ENCODE measurements at places on chromosomes 11 and 22. TPM values are rescaled to one million over a fixed set of nuclear protein-coding genes. Genes with fewer than 3 reads are reported as not detected.

DNA sequence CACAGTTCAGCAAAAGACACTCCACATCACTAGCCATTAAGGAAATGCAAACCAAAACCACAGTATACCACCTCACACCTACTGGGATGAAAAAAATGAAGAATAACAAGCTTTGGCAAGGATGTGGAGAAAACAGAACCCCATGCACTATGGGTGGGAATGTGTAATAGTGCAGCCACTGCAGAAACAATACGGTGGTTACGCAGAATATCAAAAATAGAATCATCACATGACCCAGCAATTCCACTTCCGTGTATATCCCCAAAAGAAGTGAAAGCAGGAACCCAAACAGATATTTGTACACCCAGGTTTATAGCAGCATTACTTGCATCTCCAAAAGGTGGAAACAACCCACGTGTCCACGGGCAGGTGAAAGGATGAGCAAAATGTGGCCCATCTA, 20.8 kb downstream of the CARS1 start:
- peaks cover 93% of the 10 kb centered on the region for H3K36me3 ChIP-seq
- no peak overlapping the region for H3K4me3 ChIP-seq
- no peaks in the 10 kb centered on the region for H3K27me3 ChIP-seq
- DNase-seq = no peak
- no peak overlapping the region for H3K27ac ChIP-seq

DNA sequence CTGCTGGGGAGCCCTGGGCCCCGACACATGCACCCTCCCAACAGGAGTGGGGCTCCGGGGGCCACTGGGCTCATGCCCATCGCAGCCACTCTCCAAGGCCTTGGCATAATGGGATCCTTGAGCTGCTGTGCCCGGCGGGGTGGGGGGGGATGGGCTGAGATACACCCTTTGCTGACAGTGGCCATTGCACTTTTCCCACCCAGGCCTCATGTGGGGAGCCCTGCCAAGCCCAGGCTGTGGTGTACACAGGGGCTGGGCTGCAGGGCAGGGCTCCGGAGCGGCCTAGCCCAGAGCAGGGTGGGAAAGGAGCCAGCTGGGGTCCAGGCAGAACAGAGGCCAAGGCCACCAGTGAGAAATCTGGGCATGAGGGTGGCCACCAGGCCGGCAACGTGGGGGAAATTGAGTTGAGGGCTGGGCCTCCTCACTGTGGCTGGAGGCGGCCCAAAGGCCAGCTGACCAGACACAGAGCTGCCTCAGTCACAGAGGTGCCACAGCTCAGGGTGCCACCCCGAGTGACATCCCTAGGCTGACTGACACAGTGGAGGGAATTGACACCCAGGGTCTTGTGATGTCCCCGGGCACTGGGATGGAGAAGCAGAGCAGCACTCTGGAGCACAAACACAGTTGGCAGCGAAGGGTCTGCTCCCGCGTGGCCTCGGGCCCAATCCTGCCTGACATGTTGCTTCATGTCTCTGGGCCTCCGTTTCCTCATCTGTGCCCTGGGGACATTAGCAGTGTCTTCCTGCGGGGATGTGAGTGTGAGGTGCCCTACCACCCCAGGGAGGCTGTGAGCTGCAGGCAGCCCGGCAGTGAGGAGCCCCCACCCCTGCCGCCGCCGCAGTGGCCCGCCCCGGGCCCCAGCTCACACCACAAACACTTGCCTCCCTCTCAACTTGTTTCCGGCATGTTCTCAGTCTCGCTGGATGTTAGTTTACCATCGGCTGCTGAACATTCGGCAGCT, 30.4 kb downstream of the RTN4R start:
- no peaks in the 10 kb centered on the region for H3K36me3 ChIP-seq
- H3K4me1 ChIP-seq = peaks cover 42% of the 10 kb centered on the region
- DNase-seq = no peak

- DNase-seq = peak; percentile 75
- peak overlapping the region; percentile 17 for H3K4me3 ChIP-seq
- H3K4me1 ChIP-seq = peaks cover 82% of the 10 kb centered on the region
- no peaks in the 10 kb centered on the region for H3K27me3 ChIP-seq
- H3K36me3 ChIP-seq = peaks cover 17% of the 10 kb centered on the region
Observed at GRCh38 chr11:67269401-67270255, 3.4 kb downstream of the GRK2 start.

TRABD gene
- 56.7 TPM for total RNA-seq

- H3K36me3 ChIP-seq = peaks cover 26% of the 10 kb centered on the region
- H3K27me3 ChIP-seq = no peaks in the 10 kb centered on the region
- H3K4me1 ChIP-seq = peaks cover 53% of the 10 kb centered on the region
- peak; percentile 80 for DNase-seq
Observed at GRCh38 chr11:106087815-106088435, 10.5 kb downstream of the AASDHPPT start.

MUC6 gene
- 215 TPM for total RNA-seq

DNA sequence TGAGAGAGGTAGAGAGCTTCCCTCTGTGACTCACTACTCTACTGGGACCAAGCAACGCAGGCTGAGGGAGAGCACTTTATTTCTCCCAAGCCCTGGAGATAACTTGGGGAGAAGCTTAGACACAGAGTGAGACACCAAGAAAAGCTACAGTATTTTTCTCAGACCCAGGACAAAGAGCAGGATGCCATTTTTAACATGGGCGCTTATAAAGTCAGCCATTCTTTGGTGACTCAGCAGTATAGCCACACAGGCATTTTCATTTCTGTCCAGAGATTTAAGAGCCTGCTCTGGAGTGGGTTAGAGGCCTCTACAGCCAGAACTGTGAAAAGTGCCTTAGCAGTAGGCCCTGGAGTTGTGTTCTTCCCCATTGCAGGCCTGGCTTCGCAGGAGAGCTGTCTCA, 55.0 kb upstream of the GLYAT start:
- H3K27ac ChIP-seq = no peak overlapping the region
- no peak overlapping the region for H3K4me3 ChIP-seq
- H3K27me3 ChIP-seq = no peaks in the 10 kb centered on the region
- DNase-seq = no peak
- H3K4me1 ChIP-seq = peaks cover 8% of the 10 kb centered on the region
- H3K36me3 ChIP-seq = no peaks in the 10 kb centered on the region

DNA sequence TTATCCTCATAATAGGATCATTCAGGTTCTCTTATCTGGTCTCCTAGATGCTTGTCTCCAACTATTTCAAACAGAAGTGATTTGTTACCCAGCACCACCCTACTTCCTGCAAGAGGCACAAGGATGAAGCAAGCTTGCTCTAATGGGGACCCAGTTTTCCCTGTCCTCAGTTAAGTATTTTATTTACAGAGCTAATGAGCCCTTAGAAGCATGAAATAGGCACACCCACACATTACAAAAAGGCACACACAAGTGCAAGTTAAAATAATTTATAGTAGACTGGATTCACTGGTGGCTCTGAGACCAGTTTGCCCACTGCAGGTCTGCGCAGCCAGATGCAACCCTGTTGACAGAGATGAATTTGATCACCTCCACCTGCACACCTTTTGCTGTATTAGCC, 167.5 kb downstream of the KIRREL3 start:
- no peaks in the 10 kb centered on the region for H3K27me3 ChIP-seq
- no peak for DNase-seq
- H3K4me3 ChIP-seq = no peak overlapping the region
- H3K36me3 ChIP-seq = no peaks in the 10 kb centered on the region

DNA sequence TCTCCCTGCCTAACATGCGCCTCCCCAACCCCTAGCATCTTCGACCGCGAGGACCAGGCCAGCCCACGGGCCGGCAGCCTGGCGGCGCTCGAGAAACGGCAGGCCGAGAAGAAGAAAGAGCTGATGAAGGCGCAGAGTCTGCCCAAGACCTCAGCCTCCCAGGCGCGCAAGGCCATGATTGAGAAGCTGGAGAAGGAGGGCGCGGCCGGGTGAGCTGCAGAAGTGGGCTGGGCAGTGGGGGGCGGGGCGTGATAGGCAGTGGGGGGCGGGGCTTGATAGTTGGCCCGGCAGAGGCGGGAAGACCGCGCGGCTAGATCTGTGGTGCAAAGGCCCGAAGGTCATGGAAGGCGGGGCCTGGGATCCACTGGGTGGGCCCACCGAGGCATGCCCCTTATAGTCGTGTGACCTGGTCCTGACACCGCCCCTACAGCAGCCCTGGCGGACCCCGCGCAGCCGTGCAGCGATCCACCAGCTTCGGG, 8.7 kb downstream of the SELENOM start:
- H3K27ac ChIP-seq = no peak overlapping the region
- peaks cover 81% of the 10 kb centered on the region for H3K36me3 ChIP-seq
- H3K4me1 ChIP-seq = peaks cover 38% of the 10 kb centered on the region
- peak; percentile 79 for DNase-seq

- H3K27me3 ChIP-seq = peaks cover 87% of the 10 kb centered on the region
- DNase-seq = no peak
- H3K4me3 ChIP-seq = no peak overlapping the region
Observed at GRCh38 chr22:37254209-37254866, 10.3 kb upstream of the RAC2 start.

APOBEC3A gene
- 3.3 TPM for total RNA-seq

GRCh38 chr22:22745225-22746060, 101.0 kb downstream of the GGTLC2 start:
- no peaks in the 10 kb centered on the region for H3K27me3 ChIP-seq
- H3K27ac ChIP-seq = no peak overlapping the region
- no peaks in the 10 kb centered on the region for H3K36me3 ChIP-seq
- H3K4me3 ChIP-seq = no peak overlapping the region
- H3K4me1 ChIP-seq = no peaks in the 10 kb centered on the region

INSC gene
- total RNA-seq = 2.4 TPM

All from stomach (tissue), 19 donors.